ENCODE measurements at places on chromosomes 11 and 22. TPM values are rescaled to one million over a fixed set of nuclear protein-coding genes. Genes with fewer than 3 reads are reported as not detected.

PRDM10 gene
- 4.0 TPM for total RNA-seq

CBLIF gene
- not detected for total RNA-seq

NCAM1 gene
- 0.13 TPM for total RNA-seq

DGAT2 gene
- 0.25 TPM for total RNA-seq

DERL3 gene
- 0.53 TPM for total RNA-seq

OR52E8 gene
- total RNA-seq: not detected

MS4A12 gene
- total RNA-seq: not detected

WNT11 gene
- 0.26 TPM for total RNA-seq

ABTB2 gene
- total RNA-seq: 3.1 TPM

UBASH3B gene
- total RNA-seq: 24.2 TPM

ZNF202 gene
- total RNA-seq: 5.0 TPM

SPI1 gene
- total RNA-seq: not detected

KLHDC7B gene
- total RNA-seq: under 0.01 TPM

OR8B12 gene
- total RNA-seq: not detected

RNF26 gene
- total RNA-seq: 5.1 TPM

ZNF74 gene
- 5.0 TPM for total RNA-seq

CASP1 gene
- 34.4 TPM for total RNA-seq

MUC15 gene
- not detected for total RNA-seq

HOATZ gene
- not detected for total RNA-seq

CTNND1 gene
- 94.1 TPM for total RNA-seq

CKAP5 gene
- 72.9 TPM for total RNA-seq

MMP27 gene
- total RNA-seq: not detected

TSPAN32 gene
- total RNA-seq: 0.26 TPM

FADS3 gene
- total RNA-seq: 131 TPM

CCDC81 gene
- 0.87 TPM for total RNA-seq

Data from aortic smooth muscle cell (primary cell).